AG04450 (cell line): ENCODE measurements at places on chromosomes 4 and X.

- no peak for DNase-seq
Observed at GRCh38 chr4:63361628-63362027, 1047.6 kb downstream of the TECRL start.

DNA sequence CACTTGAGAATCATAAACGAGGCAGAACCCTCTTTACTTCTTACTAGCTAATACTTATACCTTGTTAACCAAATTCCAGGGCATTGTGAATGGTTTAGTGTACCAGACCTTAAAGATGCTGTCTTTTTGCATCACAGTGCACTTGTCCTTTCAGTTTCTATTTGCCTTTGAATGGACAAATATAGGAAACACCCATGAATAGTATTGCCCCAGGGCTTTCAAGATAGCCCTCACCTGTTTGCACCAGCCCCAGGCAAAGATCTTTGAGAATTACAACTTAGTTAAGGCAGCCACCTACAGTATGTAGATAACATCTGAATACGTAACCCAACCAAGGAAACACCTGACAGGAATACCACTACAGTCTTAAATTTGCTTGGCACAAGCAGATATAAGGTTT lies 60.8 kb upstream of the CT45A1 start:
- DNase-seq = no peak

DNA sequence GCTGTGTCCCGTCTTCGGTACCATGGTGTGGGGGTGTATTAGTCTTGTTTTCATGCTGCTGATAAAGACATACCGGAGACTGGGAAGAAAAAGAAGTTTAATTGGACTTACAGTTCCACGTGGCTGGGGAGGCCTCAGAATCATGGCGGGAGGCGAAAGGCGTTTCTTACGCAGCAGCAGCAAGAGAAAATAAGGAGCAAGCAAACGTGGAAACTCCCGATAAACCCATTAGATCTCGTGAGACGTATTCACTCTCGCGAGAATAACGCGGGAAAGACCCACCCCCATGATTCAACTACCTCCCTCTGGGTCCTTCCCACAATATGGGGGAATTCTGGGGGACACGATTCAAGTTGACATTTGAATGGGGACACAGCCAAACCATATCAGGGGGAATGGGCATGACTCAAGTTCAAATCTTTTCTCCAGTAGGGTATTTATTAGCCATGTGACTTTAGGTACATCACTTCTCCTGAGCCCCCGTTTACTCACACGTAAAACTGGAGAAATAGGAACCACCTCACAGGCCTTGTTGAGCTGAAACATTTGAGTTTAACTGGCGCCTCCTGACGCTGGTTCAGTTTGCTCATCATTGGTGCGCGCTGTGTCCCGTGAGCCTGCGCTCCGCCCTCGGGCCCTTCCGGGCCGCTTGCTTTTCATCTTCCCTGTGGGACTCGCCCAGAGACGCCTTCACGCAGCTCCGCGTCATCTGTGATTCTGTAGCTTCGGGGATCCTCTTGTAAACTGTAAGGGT lies 35.5 kb upstream of the FAT1 start:
- no peak for DNase-seq

GRCh38 chr4:39970671-39971640 lies 6.8 kb downstream of the PDS5A start:
- DNase-seq = no peak

DNA sequence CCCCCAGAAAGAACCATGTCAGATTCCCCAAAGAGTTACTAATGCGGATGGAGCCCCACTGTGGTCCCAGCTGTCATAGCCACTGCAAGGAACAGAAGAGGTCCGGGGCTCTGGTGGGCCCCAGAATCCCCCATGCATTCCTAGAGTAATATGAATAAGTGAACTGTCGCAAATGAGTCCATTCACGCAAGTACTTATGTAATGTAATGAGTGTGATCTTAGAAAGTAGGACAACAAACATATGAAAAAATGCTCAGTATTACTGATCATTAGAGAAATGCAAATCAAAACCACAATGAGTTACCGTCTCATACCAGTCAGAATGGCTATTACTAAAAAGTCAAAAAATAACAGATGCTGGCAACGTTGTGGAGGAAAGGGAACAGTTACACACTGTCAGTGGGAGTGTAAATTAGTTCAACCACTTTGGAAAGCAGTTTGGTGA lies 141.5 kb upstream of the RBPJ start:
- no peak for DNase-seq

DNA sequence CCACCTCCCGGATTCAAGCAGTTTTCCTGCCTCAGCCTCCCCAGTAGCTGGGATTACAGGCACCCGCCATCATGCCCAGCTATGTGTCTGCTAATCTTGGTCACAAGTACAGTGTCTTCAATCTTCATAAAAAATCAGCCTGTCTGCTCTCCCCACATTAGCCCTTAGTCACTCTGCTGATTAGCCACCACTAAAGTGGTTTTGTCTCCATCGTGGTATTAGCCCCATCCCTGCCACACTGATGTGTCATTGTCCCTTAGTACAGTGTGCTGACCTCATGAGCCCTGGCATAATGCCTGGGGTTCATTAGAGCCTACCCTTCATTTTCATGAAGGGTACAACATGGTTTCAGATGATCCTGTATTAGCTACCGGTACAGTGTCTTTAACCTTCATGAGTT lies 49.9 kb downstream of the ZNF157 start:
- DNase-seq = no peak

- DNase-seq = no peak
Observed at GRCh38 chr4:37682701-37683401, 3.3 kb downstream of the RELL1 start.

DNA sequence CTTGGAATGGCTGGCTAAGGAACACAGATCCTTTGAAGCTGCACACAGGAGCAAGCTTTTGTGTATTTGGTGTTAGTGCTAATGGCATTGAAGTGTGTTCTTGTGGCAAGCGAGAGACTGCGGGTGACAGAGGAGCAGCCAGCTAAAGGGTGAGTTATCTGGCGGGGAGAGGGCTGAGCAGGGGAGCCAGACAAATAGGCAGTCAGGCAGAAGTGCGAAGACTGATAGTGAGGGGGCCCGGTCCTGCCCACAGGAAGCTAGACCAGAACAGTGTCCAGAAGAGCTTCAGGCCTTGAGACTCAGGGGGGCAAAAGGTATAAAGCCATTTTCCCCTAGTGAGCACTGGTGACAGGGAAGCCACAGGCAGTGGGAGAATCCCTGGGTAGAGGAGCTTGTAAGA lies 49.6 kb upstream of the MAMLD1 start:
- no peak for DNase-seq

DNA sequence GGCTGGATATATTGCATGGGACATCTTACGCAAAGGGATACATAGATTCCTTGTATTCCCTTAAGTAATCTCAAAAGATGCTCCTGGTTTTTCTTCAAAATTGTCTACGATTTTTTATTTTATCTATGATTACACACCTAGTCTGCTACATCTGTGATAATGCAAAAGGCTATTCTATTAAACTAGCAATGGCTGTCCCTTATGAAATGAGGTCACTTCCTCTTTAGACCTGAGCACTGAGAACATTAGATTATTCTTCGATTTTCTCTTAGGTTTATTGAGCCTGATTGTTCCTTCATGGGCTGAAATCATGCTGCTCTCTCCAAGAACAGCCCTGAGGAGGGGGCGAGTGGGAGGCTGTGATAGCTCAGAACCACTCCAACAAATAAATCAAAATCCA lies 126.8 kb upstream of the ENPP6 start:
- no peak for DNase-seq

DNA sequence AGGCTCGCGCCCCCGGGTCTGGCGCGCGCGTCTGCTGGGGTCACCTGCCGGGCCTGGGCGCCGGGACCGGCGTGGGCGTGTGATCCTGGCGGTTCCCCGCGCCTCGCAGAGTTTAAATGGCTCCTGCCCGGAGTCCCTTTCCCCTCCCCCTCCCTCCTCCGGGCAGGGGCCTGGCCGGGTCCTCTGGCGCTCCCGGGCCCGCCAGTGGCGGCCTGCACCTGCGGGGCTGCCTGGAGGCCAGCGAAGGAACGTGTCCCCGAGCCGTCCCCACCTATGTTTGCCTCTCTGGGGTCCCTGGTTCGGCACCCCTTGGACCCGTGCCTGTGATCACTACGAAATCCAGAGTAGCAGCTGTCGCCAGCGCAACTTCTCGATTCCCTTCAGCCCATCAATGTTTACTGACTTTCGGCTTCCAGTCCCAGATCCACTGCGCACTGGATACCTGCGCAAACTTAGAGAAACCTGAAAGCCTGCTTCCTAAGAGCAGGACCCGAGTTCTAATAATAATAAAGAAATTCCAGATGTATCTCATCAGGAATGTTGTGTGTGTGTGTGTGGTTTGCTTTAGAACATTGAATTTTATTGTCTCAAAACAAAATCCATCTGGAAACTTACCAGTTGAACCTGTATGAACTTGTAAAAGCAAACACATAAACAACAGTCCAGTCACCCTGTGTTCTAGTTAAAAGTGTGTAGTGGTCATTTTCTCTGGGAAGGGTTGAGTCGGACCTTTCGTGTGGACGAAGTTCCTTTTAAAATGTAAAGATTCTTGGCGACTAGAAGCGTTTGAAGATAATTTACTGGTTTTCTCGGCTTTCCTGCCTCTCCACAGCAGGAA lies 788 bp downstream of the SHROOM2 start:
- no peak for DNase-seq

GRCh38 chrX:115060013-115060412 lies 42.6 kb upstream of the IL13RA2 start:
- no peak for DNase-seq

- DNase-seq = no peak
Observed at GRCh38 chr4:94458682-94459081, 6.9 kb downstream of the PDLIM5 start.

GRCh38 chr4:35461931-35462659 lies 782.2 kb downstream of the ARAP2 start:
- DNase-seq = no peak

DNA sequence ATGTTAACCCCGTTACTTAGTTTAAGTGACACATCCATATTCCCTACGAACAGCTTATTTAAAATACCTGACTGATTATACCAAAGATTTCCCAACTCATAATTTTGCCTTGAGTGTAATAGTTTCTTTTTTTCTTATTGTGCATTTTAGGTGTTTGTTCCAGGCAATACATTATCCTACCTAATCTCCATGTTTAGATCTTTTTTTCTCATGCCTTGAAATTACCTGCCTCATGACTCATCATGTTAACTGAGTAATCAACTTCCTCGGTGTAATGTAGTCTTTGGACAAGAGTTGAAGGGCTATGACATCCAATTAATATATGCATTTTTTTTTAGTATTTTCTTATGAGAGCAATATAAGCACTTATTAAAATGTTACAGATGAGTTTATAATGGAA lies 228.7 kb upstream of the ANKRD50 start:
- DNase-seq = no peak

DNA sequence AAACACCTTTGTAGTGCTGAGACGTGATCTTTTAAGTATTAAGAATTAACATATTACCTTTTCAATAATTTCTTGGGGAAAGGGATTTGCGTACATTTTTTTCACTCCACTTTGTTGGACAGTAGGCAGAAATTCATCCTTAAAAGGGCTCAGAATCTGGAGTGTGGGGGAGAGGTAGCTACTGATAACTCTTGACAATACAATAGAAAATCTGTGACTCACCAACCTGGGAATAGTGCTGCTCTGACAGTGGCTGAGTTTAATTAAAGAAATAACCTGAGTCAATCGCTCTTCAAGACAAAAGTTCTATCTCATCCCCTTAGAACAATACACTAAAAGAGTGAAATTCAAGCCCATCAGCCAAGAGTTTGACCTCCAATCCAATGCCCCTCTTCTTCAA lies 60.2 kb downstream of the SLC9A7 start:
- DNase-seq = no peak

DNA sequence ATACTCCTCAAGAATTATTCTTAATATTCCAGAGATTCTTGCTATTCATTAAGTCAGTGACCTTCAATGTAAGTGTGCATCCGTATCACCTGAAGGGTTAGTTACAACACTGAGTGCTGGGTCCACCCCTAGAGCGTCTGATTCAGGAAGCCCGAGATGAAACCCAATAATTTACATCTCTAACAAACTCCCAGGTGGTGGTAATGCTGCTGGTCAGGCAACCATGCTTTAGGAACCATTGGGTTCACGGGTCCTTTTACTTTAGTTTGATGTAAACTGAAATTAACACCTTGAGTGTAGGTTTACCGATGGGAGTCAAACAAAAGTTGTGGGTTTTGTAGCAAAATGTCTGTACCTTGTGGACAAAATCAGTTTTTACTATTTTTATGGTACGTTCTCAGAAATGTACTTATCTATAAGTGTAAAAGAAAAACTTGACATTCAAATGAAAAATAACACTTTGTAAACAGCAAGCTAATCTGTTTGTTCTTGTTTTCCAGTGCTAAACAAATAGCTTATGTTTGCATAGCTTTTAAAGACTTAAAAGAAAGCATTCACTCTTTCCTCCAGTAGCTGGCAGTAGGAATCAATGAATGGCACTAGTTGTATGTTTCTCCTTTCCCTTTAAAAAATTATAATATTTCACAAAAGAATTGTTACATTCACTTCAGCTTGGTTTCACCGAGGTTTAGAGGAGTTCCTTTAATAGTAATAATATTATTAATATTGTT lies 32.7 kb downstream of the ACE2 start:
- no peak for DNase-seq
